Aorta (tissue), 5 donors: ENCODE measurements at places on chromosomes 2 and 18.
A peak's percentile ranks its signal among the peaks of the same experiment; 100 is the strongest.

GRCh38 chr2:222232839-222233238 lies 66.0 kb downstream of the PAX3 start:
- DNase-seq: no peak

- DNase-seq: no peak
Measured at GRCh38 chr2:7866825-7867224, 815.0 kb upstream of the ID2 start.

GRCh38 chr18:9475643-9476591 lies 604 bp downstream of the RALBP1 start:
- no peak for DNase-seq

- DNase-seq: no peak
Measured at GRCh38 chr2:55097461-55098410, 47.5 kb upstream of the RTN4 start.

- DNase-seq: no peak
Measured at GRCh38 chr2:31997653-31998052, 13.2 kb downstream of the MEMO1 start.

DNA sequence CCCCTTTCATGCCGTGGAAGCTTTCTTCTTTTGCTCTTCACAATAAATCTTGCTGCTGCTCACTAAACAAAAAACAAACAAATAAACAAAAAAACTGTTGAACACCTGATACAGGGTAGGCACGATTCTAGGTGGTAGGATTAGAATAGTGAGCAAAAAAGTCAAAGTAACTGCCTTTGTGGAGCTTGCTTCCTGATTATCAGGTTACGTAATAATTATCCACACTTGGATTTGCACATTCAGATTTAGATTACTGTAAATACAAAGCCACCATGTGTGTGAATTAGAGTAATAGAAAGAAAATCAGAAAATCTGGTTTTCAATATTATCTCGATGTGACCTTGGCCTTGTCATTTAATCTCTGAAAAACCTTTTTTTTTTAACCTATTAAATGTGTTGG lies 307.1 kb downstream of the NRXN1 start:
- DNase-seq: no peak

DNA sequence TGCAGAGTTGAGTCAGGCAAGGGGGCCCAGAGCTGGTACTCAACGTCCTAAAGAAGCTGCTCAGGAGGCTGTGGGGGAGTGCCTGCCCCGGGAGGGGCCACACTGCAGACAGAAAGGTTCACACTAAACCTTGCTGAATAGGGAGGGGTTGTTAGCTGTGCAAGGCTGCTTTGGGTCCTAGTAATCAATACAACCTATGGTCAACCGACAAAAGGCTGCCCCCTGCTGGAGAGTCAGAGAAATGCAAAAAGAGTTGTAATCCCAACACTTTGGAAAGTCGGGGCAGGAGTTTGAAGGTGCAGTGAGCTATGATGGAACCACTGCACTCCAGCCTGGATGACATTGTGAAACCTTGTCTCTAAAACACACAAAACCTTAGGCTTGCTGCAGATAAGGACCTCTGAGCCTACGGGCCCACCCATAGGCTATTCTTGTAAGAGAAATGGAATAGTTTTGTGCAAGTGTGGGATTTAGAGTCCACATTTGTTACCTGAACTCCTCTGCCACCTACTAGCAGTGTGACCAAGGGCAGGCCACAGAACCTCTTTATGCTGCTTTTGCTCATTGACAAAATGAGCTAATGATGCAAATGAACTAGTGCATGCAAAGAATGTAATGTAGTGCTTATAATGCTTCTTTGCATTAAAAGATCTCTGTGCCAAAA lies 81.5 kb downstream of the PRPF40A start:
- DNase-seq: peak; percentile 77

DNA sequence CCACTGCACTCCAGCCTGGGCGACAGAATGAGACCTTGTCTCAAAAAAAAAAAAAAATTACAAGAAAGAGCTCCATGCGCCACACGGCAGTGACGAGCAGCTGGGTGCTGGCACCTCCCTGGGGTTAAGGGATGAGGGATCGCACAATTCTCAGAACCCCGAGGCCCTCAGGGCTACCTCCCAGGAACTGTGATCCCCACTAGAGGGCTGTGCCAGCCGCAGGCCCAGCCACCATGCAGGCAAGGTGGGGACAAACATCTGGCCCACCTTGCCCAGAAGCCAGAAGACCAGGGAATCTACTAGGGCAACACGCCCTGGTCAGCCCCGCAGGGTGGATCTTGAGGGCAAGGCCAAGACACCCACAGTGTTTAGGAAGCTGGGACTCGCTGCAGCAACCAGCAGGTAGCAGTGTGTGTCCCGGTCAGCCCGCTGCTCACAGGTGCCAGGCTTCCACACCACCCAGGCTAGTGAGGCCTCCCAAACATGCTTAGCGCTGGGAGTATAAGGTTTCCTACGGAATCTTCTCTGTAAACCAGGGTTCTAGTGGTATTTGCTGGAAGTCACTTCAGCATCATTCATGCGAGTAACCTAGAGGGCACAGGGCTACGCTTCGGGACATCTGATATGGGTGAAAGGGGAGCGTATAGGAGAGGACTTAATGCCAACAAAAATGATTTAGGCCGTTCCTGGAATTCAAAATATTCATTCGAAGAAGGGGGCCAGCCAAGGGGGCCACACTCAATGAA lies 6.7 kb downstream of the SAG start:
- no peak for DNase-seq

- DNase-seq: no peak
Measured at GRCh38 chr18:5107988-5108387, 89.1 kb downstream of the AKAIN1 start.

GRCh38 chr2:119684518-119684917 lies 5.5 kb downstream of the TMEM177 start:
- DNase-seq: no peak

- DNase-seq: no peak
Measured at GRCh38 chr2:101893681-101894381, 97.9 kb upstream of the IL1R2 start.

DNA sequence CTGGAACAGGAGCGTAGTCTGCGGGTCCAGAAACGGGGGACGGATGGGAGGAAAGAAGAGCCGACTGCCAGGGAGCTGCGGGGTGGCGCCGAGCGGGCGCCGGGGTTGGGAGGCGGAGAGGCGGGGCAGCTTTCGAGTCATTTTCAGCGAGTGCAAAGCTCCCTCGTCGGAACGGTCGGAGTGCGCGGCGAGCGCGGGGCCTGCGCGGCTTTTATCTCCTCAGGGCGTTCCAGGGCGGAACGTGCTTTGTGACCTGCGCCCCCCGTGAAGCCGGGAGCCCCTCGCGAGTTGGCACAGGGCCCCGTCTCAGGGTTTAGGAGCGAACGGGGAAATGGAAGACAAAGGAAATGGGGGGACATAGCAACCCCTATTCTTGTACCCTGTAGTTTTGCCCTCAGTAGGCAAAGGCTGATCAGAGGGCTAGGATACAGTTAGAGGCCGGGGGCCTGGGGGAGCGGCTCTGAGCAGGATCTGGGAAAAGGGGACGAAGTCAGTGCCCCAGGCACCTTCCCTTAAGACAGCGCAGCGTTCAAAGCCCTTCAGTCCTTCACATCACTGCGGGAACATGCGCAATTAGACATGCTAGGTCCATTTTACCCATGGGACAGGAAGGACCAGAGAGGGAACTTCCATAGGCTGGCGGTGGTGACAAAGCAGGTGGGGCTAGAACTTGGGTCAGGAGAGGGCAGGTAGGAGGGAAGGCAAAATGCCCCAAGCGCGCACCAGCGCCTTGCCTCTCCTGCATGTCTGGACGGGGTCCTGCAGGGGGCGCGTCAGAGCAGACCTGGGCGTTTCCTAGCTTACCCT lies 60.1 kb upstream of the IL1RL1 start:
- DNase-seq: peak; percentile 76

GRCh38 chr2:189086710-189087109 lies 92.9 kb downstream of the COL5A2 start:
- no peak for DNase-seq

DNA sequence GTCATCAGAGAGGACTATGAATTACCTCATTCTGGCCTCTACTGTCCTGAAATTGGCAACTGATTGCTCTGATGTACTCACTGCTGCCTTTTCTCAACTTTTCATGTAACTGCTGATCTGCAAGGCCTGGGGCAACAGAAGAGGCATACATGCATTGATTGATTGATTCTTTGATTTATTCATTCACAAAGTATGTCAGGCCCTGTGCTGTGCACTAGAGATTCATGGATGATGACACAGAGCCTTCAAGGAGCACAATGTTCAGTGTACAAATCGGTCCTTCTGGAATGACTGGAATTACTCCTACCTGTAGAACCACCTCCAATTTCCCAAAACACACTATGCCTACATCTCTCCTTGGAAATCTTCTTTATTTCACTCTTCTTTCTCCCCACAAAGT lies 111.3 kb downstream of the LRATD1 start:
- no peak for DNase-seq

DNA sequence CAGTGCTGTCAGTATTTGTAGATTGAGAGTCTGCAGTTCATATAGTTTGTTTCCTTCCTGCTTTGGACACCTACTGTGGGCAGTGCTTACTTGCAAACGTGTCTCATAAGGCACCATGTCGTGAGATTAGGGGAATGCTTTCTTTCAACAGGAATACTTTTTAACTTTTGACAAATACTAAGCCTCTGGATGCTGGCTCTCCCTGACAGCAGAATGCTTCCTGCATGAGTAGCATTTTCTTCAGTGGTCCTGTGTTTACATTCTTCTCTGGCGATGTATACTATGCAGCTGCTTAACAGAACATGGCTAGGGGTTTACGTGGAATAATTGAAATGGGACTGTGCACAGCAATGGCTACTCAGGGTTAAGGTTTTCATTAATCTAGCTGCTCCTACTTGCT lies 807.5 kb downstream of the MBD2 start:
- no peak for DNase-seq

GRCh38 chr2:236352761-236353593 lies 88.8 kb upstream of the ASB18 start:
- DNase-seq: no peak

- DNase-seq: no peak
Measured at GRCh38 chr2:172311921-172312345, 115.5 kb upstream of the ITGA6 start.

DNA sequence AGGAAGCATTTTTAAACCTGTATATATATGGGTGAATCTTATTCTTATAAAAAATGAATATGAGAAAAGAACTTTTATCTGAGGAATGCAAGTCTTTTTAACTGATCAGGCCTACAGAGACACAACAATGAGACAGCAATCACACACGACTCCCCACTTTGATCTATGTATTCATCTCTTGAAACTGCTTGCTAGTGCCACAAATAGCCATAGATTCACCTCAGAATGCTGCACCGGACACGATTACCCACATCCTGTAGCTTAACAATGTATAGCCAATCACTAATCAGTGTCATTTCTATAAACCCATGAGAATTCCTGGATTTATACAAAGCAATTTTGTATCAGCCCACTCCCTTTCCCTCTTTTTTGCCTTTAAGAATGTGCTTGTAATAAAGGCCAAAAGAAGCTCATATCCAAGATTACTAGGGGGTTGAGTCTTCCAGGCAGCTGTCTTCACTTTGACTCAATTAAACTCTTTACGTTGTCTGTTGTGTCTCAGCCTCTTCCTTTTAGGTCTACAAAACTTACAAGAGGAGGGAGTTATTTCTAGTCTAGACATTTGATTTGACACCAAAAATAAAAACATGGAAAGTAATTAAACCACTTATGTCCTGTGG lies 94.9 kb downstream of the MBD2 start:
- no peak for DNase-seq

GRCh38 chr18:6022845-6023244 lies 127.5 kb upstream of the TMEM200C start:
- DNase-seq: no peak

- DNase-seq: no peak
Measured at GRCh38 chr2:147937744-147938349, 82.7 kb downstream of the ORC4 start.

DNA sequence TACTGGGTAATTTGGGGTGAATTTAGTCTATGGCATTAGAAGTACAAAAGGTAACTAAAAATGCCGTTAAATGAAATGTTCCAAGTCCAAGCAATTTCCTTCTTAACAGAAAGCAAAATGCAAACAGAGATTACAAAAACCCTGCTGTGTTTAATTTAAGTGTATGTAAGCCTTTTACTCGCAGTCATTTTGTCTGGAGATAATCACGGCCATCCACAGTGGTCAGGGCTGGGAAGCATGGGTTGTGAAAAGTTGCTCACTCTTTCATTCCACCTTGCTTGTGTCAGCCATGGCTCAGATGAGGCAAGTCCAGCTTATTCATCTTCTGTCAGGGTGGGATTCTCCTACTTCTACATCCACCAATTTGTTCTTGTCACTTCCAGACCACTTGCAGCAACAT lies 983.6 kb upstream of the ZEB2 start:
- DNase-seq: no peak

- DNase-seq: no peak
Measured at GRCh38 chr2:19989342-19989666, 601 bp downstream of the WDR35 start.

DNA sequence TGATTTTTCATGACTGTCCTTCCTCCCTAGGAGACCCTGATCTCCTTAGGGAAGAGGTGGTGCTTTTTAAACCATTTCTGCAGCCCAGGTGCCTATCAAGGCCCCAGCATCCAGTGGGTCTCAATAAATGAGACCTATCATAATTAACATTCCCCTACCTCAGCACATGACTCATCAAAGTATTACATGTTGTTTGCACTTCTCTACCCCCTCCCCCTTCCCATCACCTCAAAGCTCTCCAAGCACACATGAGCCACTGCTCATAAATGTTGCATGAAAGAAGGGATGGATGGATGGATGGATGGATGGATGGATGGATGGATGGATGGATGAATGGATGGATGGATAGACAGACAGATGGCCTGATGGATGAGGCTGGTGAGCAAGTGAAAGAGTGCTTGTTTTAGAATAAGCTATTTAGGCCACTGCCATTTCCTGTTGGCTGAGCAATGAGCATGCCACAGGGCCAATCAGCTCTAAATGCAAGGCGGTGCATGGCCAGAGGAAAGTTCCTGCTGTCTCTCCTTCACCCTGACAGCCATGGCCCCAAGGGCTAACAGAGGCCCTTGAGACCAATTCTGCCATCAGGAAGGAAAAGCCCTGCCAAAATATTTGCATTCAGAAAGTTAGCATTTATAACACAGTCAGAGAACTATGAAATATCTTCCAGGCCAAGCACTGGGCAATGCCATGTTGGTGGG lies 20.9 kb upstream of the STEAP3 start:
- no peak for DNase-seq

- DNase-seq: no peak
Measured at GRCh38 chr2:62787386-62787785, 81.9 kb downstream of the EHBP1 start.

DNA sequence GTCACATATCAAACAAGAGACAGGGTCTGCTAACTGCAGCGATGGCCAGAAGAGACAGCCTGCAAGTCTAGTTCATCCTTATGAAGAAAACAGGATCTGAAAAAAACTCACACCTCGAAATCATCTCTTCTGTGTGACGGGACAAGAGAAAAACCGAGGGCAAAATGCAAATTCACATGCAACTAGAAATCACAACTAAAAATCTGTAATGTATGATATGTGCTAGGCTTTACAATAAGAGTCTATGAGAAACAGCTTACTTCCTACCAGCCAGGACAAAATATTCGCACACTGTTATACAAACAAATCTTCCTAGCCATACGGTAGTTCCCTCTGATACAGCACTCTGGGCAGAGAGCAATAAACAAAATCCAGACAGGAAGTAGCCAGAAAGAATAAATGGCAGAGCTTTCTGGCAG lies 48.8 kb downstream of the ANKRD44 start:
- DNase-seq: no peak
